ENCODE measurements at places on chromosomes 2 and 18.

- DNase-seq = no peak
Measured at GRCh38 chr2:75277111-75277510, 77.8 kb upstream of the TACR1 start.

DNA sequence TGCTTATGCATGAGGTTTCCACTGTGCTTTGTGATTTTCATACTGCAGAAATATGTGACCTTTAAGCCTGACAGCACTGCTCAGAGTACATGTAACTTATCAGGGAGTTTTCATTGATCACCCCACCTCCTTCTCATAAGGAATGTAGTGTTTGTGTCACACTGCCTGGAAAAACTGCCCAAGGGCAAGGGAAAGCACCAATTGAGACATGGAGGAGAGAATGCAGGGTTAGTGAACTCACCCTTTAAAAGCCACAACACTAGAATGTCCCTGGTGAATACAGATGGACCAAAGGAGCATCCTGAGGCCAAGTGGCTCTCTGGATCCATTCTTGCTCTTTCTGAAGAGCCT, 147.2 kb upstream of the SPATS2L start:
- DNase-seq = no peak

- DNase-seq = no peak
Measured at GRCh38 chr2:44834656-44835055, 106.8 kb upstream of the SIX3 start.

DNA sequence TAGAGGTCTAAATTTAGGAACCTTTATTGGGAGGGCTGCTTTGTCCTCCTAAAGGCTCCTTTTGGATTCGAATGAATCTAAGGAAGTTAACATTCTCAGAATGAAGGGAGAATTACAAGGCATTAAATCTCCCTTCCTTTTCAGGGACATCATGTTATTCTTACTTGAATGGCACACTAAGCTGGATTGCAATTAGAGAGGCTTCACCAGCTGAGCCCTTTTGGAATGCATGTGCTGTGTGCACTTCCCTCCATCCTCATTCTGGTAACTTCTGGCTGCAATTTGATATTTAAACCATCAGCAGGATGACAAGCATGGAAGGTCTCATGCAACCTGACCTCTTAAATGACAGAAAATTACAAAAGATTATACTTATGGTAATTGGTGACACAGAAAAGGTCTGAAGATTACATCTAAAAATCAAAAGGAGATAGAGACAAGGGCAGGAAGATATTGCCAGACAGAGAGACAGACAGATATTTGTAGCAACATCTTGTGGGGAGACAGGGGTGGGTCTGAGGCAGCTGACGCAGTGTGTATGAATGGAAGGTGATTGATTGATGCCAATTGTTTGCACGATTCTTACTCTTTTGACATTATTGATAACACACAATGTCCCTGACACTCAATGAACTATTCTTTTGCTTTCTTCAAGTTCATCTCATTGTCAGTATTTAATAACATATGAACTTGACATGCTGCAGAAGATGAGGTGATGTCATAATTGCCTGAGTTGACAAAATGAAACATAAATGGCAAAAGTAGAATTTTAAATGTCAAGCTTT, 570.8 kb upstream of the GYPC start:
- DNase-seq = no peak

GRCh38 chr2:95017071-95017501, 8.4 kb upstream of the MAL start:
- no peak for DNase-seq

DNA sequence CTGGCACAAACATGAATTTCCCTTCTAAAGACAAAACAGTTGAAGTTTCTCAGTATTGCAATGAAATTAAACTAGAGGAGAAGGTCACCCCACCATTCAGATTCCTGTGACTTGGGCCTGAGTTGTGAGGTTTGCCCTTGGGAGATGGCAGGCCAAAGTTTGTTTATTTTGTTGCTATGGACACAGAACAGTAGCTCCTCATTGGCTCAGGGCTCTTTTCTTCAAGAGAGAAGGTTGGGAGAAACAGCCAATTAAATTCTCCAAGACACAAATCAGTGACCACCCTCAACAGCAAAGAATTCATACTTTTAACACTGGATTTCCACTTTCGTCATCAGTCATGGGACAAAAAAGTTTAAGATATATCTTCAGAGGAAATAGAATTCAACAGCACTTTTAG, at the start of gene FLACC1:
Gene FLACC1 (minus strand): TSS at position 125 of the 400 bp plus-strand sequence. CDS start 5,941 bp downstream, outside the sequence.
- no peak for DNase-seq

DNA sequence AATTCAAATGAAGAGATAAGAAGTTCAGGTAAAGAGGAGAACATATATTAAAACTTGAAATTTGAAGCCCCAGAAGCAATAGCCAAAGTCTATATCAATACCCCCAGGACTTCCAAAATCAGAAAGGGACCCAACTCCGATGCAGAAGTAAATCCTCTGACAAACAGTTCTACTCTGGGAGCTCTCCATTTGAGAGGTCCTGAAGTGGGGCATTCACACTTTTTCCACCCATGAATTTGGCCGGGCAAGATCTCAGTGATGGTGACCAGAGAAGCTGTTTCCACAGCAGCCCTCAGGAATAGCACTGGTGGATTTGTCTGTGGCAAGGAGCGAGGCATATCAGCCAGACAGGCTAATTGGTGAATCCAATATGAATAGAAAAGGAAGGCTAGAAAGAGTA, 313.6 kb upstream of the MC4R start:
- no peak for DNase-seq

- no peak for DNase-seq
Measured at GRCh38 chr2:172179045-172179701, 76.5 kb upstream of the DLX2 start.

DNA sequence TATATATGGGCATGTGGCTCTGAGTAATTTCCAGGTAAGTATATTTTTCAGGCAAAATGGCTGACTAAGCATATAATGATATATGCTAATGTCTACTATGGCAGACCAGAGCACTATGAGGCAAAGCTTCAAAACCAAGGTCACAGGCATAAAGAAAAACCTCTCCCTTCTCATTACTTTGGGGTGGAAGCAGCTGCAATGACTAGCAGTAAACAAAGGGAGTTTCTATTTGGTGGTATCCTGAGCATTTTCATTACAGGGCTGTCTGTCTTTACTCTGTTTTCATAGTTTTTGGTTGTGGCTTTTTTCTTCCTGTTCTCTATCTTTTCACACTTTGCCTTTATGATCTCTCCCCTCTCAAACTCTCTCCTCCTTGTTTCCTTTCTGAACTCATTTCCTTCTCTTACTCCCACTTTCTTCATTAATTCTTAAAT, 15.6 kb downstream of the PDE6D start:
- DNase-seq = no peak

- DNase-seq = no peak
Measured at GRCh38 chr18:42064109-42064508, 109.1 kb downstream of the PIK3C3 start.

- DNase-seq = no peak
Measured at GRCh38 chr2:233369897-233370685, 15.8 kb downstream of the DGKD start.

DNA sequence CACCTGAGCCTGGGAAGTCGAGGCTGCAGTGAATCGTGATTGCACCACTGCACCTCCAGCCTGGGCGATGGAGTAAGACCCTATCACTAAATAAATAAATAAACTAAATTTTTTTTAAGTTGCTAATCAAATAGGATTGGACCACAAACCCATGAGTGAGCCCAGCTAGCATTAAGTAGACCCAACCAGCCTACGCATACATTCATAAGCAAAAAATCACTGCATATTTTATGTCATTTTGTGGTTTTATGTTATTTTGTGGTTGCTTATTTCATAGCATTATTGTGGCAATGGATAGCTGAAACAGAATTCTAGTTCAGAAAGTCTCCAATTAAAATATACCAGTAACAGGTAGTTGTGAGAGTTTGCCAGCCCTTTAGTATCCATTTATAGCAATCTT, 29.1 kb upstream of the ZC3H15 start:
- no peak for DNase-seq

DNA sequence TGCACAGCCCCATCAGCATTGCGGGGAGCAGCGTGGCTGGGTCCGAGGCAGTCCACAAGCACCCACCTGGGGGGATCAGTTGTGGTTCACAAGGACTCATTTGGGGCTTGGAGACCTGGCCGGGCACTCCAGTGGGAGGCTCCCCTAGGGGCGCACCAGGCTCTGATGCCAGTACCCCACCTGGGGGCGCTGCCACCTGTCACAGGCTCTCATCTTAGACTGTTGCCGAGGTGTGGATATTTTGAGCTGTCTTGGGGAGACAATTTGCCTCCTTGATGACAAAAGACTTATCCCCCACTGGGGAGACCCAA, 3.0 kb downstream of the ADRA2B start:
- no peak for DNase-seq

DNA sequence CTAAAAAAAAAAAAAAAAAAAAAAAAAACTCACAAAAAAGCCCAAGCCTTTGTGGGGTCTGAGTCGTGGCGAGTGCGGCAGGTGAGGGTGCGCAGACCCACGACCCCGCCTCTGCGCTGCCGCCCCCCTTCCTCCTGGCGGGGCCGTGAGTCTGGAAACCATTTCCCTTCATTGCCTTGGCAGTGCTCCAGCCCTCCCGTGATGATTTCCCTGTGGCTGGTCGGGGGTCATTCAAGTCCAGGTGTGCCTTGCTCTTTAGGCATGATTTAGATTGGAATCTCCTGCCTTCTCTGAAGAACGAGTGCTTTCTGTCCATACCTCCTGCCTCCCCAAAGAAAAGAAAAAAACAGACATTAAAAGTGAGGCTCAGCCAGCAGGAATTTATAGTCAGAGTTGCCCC, 161.8 kb downstream of the FAM210A start:
- DNase-seq = no peak

GRCh38 chr18:79241755-79242154, 154.0 kb upstream of the NFATC1 start:
- DNase-seq = no peak

DNA sequence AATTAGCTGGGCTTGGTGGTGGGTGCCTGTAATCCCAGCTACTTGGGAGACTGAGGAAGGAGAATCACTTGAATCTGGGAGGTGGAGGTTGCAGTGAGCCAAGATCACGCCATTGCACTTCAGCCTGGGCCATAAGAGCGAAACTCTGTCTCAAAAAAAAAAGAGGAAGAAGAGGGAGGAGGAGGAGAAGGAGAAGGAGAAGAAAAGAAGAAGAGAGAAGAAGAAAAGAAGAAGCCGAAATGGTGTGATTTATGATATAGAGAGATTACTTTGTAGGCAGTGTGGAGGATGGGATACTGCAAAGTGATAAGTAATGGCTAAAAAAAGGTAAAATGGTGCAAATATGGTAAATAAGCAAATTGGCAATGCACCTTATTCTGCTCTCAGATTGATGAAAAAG, 25.1 kb downstream of the THNSL2 start:
- DNase-seq = no peak

DNA sequence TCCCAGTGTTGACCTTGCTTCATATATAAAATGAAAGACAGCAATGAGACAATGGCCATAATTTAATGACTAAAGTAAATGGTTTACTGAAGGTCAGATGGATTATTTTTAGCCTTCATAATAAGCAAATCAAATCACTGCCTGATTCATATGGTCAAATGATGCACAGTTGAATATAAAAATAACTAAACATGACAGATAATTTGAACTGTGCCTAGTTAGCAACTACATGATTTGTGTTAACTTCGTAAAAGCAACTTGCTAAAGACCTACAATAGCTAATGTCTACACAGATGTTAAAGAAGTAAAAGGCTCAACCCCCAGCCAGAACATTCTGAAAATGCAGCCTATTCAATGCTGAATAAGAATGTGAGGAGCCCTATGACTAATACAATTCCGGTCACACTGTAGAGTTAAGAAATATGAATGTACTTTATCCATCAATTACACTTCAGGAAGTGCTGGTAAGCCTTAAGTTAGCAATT, 590.8 kb upstream of the CDH2 start:
- peak; percentile 50 for DNase-seq

DNA sequence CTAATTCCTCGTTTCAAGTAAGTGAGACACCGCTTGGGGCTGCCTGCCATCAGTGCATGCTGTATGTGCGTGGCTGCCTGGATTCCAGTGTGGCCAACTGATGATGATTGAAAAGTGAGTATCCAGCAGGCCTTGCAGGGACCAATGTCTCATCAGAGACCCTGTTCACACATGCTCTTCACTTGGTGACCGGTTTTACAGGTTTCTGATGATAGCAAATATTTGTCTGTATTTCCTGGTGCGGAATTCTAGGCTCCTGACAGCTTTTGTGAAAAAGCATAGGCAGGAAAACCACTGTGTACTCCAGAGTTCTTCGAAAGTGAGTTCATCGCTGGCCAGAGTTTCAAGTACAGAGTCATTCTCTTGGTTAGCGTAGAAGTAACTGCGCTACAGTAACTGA, 13.8 kb upstream of the YWHAQ start:
- DNase-seq = no peak

- DNase-seq = no peak
Measured at GRCh38 chr2:181241797-181242196, 215.4 kb upstream of the ITGA4 start.

- DNase-seq = no peak
Measured at GRCh38 chr18:12377556-12378197, 650 bp upstream of the AFG3L2 start.

GRCh38 chr2:145186303-145186702, 666.4 kb upstream of the ZEB2 start:
- no peak for DNase-seq

GRCh38 chr2:205176546-205176945, 505.8 kb upstream of the NRP2 start:
- DNase-seq = no peak

GRCh38 chr2:190785334-190785733, 95.3 kb upstream of the GLS start:
- DNase-seq = no peak

- no peak for DNase-seq
Measured at GRCh38 chr2:208146006-208146405, at the start of gene CRYGB. CRYGB (minus strand) TSS chr2:208146158; CDS start chr2:208146120, 38 bp downstream.

DNA sequence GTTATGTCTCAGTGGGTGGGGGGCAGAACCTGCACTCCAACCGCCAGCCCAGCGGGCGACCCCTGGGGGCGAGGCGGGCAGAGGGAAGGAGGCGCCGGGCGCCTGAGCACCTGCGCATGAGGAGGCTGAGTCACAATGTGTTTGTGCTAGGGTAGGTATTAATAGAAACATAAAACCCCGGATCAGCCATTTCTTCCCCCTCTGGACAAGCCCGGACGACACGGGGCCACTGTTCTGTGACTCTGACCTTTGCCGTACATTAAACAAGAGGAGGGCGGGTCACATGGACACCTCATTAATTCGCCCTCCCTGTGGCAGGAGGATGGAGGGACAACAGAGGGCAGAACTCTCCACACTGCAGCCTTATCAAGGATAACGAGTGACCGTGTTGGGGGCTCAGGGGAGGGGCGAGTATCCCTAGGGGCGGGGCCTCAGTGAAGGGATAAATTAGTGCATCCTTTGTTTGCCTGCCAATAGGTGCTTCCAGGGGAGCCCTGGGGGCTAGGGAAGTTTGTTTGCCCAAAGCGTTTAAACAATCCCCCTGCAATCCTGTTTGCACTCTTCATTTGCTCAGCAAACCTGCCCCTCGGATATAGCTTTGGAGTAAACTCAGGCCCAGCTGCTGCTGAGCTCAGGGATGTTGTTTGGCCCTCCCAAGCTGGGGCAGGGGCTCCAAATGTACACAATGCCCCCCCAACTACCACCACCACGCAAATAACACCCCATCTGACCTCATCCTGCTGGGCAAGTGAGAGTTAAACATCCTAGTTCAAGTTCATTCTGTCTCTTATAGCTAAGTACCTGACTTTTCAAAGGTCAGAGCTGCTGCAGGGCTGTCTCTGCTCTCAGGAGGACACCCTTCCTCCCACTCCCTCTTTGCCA, 171.2 kb upstream of the GLI2 start:
- no peak for DNase-seq

Measured in pulmonary artery endothelial cell (primary cell).